ENCODE measurements at places on chromosomes 5 and 9.

DNA sequence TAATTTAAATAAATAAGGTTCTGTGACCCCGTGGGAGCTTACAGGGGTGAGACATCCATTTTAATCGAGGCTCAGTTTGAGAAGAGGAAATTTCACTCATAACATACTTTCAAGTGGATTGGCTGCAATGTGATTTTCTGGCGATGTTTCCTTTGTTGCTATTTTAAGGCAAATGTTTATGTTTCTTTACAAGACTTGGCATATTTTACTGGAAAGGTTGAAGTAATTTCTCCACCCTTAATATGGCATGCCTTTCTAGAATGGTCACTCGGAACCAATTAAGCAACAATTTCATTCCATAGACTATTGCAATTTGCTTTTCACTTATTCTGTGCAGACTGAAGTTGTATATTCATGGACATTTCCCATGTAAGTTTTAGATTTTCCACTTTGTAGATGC is 438.0 kb upstream of the WWC1 start:
- no peak for DNase-seq

DNA sequence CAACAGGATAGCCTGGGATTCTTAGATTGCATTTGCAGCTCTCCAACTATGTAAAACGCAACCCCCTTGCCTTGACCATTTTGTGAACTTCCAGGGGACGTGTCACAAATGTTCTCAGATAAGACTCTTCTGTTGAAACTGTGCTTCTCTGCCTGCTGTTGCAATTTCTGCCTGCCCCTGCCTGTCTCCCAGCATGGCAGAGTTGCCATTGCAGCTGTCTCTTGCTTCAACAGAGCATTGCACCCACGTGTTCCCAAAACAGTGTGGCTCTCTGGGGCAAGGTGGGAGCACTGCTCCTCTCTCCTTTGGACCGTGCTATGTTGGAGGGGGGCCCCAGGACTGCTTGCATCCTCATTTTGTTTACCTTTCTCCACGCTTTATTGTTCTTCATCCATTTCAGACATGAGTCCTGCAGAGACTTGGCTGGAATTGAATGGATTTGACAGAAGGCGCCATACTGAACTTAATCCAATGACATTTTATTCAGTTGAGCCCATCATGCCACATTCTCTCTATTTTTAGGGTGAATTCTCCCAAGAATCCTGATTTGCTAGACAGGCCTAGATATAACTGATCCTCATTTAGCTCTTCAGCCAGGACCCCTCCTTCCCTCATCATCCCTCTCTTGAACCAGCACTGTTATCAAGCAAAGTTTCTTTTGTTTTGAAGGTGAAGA is 90.7 kb downstream of the MAT2B start:
- DNase-seq = no peak

GRCh38 chr5:12672141-12672540 is 767.9 kb upstream of the CTNND2 start:
- no peak for DNase-seq

DNA sequence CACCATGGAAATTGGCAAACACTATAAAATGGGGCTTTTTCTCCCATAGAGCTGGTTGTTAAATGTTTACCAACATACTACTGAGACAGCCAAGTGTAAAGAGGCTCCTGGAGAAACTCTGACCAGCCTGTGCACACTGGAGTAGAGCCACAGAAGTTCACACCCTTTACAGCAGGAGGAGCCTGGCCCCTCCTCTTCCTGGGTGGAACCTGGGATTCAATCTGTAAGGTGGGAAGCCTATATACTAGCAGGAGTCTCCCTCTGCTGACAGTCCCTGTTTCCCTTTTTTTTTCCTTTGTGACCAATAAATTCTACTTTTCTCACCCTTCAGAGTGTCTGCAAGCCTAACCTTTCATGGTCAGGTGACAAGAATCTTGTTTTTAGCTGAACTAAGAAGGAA is 10.4 kb upstream of the SLC30A5 start:
- DNase-seq = no peak

- DNase-seq = no peak
Observed at GRCh38 chr9:72445306-72445995, 76.0 kb upstream of the TMC1 start.

GRCh38 chr5:141668601-141669265 is 13.3 kb downstream of the ARAP3 start:
- no peak for DNase-seq

DNA sequence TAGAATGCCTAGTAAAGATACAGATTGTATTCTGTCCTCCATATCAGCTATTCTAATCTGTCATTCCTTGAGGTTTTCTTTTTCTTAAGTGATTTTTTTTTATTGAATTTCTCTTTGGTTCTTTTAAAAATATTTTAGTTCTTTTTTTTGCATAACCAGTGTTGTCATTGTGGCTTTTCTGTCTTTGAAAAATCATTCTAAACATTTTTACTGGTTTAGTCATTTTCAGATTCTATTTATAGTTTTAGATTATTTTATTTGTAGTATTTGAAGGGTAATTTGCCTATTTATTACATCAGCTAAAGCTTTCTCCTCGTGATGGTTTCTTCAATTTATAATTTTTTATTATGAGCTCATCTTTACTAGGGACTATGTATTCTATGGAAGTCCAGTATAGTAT is 78.1 kb downstream of the NDUFAF2 start:
- DNase-seq = no peak

- DNase-seq = no peak
Observed at GRCh38 chr9:83623679-83624076, 735 bp downstream of the IDNK start.

DNA sequence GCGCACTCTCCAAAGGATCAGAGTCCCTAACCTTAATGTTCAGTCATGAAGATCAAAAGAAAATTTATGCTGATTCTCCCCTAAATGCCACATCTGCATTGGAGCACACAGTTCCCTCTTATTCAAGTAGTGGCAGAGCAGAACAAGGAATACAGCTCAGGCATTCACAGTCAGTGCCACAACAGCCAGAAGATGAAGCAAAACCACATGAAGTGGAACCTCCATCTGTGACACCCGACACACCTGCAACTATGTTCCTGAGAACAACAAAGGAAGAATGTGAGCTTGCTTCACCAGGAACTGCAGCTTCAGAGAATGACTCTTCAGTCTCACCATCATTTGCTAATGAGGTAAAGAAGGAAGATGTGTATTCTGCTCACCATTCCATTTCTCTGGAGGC is 40.0 kb downstream of the CMYA5 start:
- no peak for DNase-seq

DNA sequence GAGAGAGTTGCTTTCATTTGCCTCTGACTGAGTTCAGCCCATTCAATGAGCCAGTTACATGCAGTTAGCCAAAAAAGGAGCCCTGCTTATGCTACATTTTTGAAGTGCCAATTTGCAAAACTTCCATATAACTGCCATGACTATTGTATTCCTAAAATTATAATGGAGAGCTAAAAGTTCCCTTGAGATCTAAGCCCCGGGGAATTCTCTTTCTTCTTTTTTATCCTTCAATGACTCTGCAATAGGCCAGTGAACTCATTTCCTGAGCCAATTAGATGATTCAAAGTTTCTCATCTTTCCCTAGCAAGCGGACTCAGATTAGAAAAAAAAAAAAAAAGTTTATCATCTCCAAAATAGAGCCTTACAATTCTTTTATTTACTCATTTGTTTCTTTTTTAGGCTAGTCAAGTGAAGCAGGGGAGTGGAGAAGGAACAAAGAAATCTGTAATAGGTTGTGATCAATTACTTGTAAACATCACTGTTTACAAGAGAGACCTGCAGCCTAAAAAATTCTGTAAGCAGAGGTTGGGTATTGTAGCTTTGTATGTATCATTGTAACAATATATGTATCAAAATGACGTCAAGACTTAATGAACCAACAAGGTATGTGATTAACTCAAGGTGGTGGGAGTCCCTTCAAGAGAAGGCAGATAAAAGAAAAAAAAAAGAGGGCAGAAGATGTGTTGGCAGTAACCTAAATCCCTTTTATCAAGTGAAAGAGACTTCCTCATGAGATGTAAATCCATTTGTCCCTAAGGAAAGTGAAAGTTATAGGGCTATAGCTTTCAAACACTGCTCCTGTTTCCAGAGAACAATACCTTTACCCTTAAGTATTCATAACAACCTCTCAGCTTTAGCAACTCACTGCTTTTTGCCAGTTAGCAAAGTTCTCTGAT is 48.7 kb upstream of the HOMER1 start:
- no peak for DNase-seq
